Effector CD4-positive, alpha-beta T cell (primary cell): ENCODE measurements at places on chromosomes 16 and 17.

DNA sequence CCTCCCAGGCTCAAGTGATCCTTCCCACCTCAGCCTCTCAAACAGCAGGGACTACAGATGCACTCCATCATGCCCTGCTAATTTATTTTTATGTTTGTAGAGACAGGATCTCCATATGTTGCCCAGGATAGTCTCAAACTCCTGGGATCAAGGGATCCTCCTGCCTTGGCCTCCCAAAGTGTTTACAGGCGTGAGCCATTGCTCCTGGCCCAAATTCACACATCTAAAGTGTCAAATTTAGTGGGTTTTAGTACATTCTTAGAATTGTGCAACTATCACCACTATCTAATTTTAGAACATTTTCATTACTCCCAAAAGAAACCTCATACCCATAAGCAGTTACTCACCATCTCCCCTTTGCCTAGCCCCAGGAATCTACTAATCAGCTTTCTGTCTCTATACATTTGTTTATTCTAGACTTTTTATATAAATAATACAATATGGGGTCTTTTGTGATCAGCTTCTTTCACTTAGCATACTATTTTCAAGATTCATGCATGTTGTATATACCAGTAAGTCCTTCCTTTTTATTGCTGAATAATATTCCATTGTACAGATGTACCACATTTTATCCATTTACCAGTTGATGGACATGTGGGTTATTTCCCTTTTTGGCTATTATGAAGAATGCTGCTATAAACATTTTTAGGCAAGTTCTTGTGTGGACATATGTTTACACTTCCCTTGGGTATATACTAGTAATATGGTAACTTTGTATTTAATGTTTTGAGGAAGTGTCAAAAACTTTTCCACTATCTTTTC is 25.1 kb upstream of the ITGA2B start:
- DNase-seq, result no peak

GRCh38 chr17:81239714-81240555 is 817 bp downstream of the NDUFAF8 start:
- DNase-seq, result no peak

GRCh38 chr16:72291121-72291520 is 119.2 kb upstream of the PMFBP1 start:
- DNase-seq, result no peak

DNA sequence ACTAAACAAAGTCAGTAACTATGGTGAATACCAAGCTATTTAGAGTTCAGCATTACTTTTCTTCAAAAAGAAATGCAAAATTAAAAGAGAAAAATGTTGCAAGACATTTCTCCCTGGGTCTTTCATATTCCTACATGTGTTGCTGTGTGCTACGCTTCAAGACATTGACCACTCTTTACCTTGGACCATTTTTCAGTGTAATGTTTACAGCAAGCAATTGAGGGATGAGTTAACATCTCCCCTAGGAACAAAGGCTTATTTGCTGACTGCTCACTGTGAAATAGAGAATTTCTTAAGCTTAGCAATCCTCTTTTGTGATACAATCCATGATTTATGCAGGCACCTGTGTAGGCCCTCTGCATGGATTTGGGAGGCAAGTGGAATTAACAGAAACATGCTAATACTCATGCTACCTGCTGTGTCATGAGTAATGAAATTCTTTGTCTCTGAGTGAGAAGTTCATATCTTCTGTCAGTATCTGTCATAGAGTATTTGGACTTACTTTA is 1202.9 kb upstream of the CDH8 start:
- no peak for DNase-seq

DNA sequence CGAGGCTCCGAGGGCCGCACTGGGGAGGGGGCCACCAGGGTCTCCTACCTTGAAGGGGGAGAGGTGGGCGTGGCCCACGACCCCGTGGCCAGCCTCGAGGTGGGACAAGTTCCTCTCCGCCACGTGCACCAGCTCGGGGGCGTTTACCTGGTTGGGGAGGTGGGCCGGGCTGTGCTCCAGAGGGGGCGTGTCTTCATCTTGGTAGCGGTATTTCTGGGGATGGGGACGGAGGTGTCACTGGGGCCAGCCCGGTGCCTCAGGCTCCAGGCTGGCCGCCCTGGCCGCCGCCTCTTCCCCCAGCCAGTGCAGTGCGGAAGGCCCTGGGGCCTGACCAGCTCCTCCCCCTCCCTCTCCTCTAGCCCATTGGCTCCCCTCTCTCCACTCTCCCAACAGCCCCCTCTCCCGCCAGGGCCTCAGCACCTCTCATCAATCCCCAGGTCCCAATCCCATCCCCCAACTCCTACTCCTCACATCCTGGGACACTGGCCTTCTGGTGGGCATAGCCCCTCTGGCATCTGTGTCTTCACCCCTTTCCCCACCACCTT is 11.5 kb downstream of the DLG4 start:
- no peak for DNase-seq

DNA sequence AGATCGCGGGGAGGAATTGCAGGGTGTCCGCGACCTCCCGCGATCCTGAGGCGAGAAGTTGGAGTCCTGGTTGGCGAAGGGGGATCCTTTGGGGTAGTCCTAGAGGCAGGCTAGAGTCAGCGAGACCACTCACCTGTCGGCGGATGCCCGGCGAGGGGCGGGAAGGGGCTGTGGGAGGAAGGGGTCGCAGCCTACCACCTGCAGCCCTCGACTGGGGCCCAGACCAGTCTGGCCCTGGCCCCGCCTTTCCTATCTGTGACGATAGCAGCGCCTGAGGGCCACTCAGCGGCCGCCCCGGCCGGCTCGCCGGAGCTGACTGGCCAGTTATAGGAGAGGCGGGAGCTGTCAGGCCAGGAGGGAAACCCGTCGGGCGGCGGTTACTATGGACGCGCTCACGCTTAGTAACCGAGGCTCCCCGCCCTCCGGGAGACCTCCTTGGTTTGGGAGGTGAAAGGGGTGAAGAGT is at the start of gene TEKT3:
Gene TEKT3, minus strand, starts transcription at position 213 of the 465 bp plus-strand sequence. CDS start 10,012 bp downstream, outside the sequence.
- DNase-seq, result no peak

DNA sequence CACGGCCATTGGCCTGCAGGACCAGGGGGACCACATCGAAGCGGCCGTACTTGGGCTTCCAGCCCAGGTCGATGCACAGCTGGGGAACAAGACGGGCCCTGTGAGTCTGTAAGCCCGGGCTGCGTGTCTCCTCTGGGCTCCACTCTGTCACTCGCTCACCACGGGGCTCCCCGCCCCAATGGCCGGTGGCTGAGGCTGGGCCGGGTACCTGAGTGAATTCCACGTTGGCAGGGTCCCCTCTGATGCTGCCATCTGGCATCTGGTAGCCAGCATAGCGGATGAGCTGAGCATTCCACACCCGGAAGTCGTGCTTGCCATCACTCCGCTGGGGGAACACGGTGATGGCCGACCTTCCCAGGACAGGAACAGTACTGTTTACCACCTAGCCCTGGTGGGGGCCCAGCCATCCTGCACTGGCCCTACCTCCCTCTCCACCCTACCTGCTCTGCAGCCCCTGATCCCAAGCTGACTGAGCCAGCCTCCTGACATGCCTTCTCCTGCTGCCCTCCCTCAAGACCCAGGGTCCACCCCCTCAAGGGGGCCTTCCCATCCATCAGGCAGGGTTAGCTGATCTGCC is 19.4 kb downstream of the NOS2 start:
- DNase-seq, result no peak

DNA sequence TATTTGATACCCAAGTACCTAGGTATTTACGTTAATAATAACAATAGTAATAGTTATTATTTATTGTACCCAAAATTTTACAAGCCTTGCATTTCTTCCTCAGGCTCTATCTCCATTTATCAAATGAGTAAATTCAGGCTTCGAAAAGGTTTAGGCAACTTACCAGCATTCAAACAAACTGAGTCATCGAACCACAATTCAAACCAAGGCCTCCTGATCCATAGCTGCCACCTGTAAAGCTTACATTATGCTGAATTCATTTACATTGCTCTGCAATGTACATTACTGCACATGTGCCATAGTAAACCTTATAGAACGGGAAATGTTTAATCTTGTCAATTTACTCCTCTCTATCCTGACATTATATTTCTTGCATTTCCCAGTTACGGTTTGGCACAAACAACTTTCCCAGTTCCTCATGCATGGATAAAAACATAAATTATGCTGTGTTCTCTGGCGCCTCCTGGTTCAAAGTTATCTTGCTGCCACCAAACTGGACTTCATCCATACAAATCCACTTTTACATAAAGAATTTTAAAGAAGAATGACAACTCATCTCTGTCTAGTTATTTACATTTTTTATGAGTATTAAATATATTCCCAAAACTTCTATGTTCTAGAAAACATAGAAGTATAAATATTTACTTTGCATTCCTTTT is 360.6 kb upstream of the SOX9 start:
- DNase-seq, result no peak

GRCh38 chr16:57986196-57986595 is 14.3 kb downstream of the ZNF319 start:
- DNase-seq, result no peak

GRCh38 chr17:80498242-80498919 is 22.0 kb upstream of the NPTX1 start:
- no peak for DNase-seq

GRCh38 chr16:83113317-83113716 is 486.5 kb downstream of the CDH13 start:
- DNase-seq, result no peak

GRCh38 chr17:14790521-14790920 is 474.6 kb downstream of the PMP22 start:
- DNase-seq, result no peak
